Muscle of leg (tissue), 16 donors: ENCODE measurements at places on chromosomes 1 and 21.

GRCh38 chr1:232440325-232441035, 189.5 kb downstream of the SIPA1L2 start:
- no peak for DNase-seq

GRCh38 chr21:26846036-26846931, 1.1 kb upstream of the ADAMTS1 start:
- DNase-seq, result peak; percentile 96

DNA sequence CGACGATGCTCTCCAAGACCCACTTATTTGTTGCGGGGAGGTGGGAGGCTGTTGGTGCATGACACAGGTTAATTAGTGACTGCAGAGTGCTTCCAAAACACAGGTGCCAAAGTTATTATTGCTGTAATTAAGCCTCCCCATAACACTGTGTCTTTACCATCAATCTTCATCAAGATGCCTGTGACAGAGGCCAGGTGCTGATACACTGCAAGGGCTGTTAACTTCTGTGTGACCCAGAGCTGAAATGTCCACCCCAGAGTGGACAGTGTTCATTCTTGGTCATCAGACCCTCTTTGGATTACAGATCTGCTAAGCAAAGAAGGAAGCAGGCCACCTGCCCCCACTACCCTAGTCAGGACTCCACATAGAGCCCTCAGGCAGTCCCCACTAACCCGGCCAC, 55.5 kb downstream of the CAPN8 start:
- no peak for DNase-seq

DNA sequence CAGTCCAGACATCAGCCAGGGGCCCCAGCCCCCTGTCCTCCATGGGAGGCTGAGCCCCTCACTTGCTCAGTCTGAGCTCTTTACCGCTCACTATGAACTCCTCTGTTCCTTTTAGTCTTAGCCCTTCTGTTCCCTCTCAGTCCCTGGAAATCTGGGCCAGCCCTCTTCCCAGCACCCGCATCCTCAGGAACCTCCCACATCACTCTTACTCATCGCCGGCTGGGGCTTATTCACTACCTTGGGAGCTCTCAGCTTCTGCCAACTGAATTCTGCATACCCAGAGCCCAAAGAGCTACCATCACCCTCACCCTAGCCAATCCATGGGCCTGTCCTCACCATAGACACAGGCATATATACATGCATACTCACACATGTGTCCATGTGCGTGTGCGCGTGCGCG, 11.5 kb downstream of the KNCN start:
- DNase-seq, result no peak

- DNase-seq, result peak; percentile 90
These were observed 9.4 kb upstream of the THEMIS2 start for GRCh38 chr1:27862671-27863537.

GRCh38 chr1:32215629-32216480, 6.3 kb downstream of the TMEM234 start:
- DNase-seq, result peak; percentile 66

- DNase-seq, result no peak
These were observed 73.5 kb downstream of the CNST start for GRCh38 chr1:246639732-246640131.

GRCh38 chr1:162571696-162572095, 10.2 kb downstream of the UAP1 start:
- DNase-seq, result no peak

DNA sequence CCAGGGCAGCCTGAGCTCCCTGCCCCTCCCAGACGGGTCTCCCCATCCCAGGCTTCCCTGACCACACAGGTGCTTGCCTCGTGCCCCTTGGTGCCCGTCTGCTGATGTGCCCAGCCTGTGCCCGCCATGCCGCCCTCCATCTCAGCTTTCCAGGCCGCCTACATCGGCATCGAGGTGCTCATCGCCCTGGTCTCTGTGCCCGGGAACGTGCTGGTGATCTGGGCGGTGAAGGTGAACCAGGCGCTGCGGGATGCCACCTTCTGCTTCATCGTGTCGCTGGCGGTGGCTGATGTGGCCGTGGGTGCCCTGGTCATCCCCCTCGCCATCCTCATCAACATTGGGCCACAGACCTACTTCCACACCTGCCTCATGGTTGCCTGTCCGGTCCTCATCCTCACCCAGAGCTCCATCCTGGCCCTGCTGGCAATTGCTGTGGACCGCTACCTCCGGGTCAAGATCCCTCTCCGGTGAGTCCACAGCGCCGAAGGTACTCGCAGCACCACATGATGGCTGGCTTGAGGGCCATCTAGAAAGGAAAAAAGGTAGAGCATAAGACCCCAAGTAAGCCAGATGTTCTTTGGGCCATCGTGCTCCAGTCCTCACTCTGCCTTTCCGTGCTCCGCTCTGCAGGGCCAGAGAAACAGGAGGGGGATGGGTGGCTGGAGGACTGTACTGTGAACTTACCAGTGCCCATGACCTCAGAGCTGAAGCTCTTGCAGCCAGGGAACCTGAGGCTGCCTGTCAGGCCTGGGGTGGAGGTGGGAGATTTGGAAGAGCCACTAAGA, 1.4 kb downstream of the ADORA1 start:
- DNase-seq, result no peak

DNA sequence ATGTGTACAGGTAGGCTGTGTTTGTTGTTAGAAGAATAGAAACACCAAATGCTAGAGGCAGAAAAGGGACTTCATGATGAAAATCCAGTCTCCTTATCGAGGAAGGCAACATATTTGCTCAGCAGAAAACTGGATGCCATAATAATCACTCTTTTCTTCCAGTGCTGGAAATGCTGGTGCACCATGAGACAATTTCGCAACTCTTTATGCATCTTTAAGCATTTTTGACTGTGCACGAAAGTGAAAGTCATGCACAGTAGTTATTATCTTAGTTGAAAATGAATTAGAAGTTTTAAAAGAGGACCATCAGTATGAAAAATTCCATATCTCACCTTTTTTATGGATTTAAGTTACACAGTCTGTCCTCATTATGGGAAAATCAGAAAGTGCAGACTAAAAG, 29.1 kb downstream of the SMYD2 start:
- DNase-seq, result peak; percentile 42

DNA sequence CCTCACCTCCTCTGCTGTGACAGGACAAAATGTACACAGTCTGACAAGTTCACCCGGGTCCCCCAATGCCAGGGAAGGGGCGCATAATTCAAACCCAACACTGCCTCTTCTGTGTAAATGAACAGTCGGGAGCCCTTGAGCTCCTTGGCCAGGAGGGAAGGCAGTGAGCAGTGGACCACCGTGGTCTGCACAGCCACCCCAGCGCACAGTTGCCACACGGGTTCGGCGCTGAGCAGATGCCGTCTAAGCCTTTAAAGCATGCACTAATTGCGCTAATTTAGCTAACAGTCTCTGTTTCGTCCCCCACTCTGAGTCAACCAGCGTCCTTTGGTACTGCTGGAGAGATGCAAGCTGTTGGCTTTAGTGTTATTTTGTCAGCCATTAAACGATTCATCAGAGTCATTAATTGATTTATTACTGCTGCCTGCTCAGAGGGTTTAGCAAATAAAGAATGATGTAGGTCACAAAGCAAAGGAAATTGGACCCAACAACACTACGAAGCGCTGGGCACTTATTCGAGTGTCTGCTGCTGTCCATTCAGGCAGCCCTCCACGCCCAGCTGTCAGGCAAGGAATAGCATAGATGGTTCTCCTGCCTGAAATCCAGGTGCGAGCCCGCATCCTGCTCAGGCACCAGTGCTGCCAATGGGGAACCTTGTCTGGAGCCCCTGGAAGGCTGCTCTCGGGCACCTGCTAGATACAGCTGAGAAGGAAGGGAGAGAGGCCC, 91.5 kb downstream of the MRPL37 start:
- DNase-seq, result no peak

DNA sequence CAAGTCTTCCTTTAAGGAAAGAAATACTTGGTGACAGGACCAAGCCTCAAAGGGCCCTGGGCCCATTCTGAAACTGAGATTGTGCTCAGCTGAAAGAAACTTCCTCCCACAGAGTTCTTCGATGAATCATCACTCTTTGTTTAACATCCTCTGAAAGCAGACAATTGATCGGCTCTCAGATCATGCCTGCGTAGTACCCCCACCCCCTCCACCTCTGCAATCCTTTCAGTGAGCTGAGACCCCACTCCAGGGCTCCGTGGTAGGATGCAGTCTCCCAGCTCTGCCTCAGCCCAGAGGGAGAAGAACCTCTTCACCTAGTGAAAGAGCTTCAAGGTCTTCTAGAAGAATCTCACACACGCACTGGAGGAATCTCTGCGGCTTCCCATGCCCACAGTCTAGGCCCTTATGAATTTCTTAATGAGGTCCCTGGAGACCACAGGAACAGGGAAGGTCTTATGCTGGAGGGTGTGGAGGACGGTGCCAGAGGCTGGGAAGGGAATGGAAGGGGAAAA, 104.9 kb upstream of the SOD1 start:
- DNase-seq, result no peak

DNA sequence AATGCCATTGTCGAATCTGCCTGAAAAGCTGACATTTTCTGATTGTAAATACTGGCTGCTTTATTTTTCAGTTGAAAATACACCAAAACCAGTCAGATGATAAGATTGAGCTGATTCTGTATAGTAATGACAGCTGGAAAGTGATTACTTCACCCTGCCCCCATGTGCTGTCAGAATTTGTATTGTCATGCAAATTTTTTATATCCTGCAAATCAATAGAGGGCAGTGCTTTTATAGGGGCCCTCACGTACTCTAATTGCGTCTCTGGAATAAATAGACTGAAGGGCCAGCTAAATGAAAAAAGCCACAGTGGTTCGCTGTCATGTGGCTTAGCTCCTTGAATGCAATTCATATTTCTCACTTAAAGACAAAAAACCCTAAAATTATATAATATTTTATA, 208.6 kb downstream of the LHX8 start:
- no peak for DNase-seq

- DNase-seq, result no peak
These were observed 390.5 kb downstream of the PLPP3 start for GRCh38 chr1:56188855-56189254.

DNA sequence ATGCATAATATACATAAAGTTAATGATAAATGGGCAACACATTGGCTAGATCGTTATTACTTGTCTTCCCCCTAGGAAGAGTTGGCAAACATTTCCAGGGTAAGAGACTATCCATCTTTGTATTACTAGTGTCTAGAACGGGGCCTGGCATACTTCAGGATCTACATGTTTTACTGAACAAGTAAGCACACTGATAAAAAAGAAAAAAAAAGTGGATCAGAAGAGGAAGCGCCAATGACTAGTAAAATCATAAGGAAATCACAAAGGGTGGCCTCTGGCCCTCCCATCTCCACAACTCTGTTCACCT, 482 bp downstream of the TM2D1 start:
- DNase-seq, result peak; percentile 29

- DNase-seq, result no peak
These were observed 188.6 kb downstream of the DSCAM start for GRCh38 chr21:40658311-40658710.

DNA sequence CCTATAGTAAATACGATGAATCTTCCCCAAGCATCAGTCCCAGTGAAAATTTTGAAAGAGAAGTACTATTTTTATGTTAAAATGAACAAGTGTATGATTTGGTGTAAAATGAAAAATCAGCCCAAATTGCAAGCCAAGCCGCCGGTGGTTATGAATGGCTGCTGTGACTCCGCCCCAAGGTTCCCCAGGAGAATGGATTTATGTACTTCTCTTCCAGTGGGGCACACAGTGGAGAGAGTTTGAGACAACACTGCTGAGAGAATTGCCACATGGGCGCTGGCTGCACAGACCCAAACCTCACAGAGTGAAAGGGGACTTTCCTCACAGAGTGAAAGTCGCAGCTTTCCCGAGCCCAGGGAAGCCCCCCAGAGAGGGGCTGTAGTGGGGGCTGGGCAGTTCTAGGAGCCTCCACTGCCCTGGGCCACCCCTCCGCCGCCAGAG, 24.0 kb downstream of the CDK18 start:
- no peak for DNase-seq

- no peak for DNase-seq
These were observed 198.5 kb downstream of the ZP4 start for GRCh38 chr1:237692255-237692654.

GRCh38 chr1:89603651-89604413, 29.1 kb upstream of the LRRC8C start:
- DNase-seq, result no peak

GRCh38 chr1:38071312-38072256, 25.0 kb upstream of the POU3F1 start:
- DNase-seq, result no peak

- no peak for DNase-seq
These were observed 348.7 kb downstream of the PCP4 start for GRCh38 chr21:40215941-40216340.

DNA sequence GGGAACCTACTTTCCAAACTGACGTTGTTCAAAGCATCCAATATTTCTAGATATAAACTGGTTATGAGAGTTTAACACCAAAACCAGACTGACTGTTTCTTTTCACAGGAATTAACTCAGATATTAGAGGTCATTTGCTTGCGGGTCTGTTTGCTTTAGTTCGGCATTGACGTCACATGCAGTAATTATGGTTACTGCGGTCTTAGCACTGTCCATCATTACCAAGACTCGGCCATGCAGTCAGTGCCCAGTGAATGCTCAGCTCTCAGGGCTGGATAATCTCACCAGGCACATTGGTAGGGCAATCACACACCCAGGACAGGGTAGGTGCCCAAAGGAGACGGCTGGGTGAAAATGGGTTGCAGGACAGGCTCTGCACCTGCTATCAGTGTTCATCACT, 9.9 kb upstream of the F3 start:
- DNase-seq, result no peak

DNA sequence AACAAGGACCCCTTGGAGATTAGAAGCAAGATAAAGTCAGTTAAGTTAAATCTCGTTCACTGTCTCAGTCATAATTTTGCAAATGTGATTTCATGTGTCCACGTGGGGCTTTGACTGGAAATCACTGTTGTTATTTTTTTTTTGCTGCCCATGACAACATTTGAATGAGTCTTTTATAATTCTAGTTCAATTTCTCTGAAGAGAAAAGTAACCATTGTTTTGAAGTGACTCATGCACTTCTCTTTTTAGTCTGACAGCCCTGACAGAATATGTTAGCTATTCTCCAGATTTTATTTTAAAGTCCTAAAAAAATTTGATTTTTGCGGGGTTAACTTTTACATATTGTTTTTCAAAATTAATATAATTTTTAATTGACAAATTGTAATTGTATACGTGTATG, 30.7 kb upstream of the NLRP3 start:
- no peak for DNase-seq

- peak; percentile 83 for DNase-seq
These were observed 199.5 kb downstream of the LRRIQ3 start for GRCh38 chr1:73998348-73998959.

- DNase-seq, result no peak
These were observed 177.1 kb downstream of the HHAT start for GRCh38 chr1:210505601-210506496.

- peak; percentile 95 for DNase-seq
These were observed at the start of gene ACADM for GRCh38 chr1:75724472-75725022. TSS of gene ACADM (plus strand) at chr1:75724709. CDS start at chr1:75724788, 79 bp downstream.

DNA sequence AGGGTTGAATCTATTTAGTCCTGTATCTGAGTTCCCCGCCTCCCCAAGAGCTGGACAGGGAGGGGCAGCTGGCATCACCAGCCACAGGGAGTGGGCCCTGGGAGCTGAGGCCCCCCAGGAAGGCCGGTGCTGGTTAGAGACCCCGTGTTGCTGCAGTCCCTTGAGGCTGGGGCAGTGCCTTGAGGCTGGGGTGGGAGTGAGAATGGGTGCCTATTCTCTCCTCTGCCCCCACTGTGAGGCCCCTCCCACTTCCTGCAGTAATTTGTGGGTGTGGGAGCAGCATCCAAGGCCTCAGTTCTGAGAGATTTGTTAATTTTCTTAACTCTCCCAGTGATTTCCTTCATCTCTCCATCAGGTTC, 2.5 kb upstream of the TRAPPC3 start:
- DNase-seq, result no peak
